ENCODE measurements at places on chromosomes 2 and 18. TPM values are rescaled to one million over a fixed set of nuclear protein-coding genes. Genes with fewer than 3 reads are reported as not detected.

The GPR55 gene
- not detected for total RNA-seq

The FKBP1B gene
- total RNA-seq: 8.4 TPM

The RNF144A gene
- 8.5 TPM for total RNA-seq

The AGAP1 gene
- total RNA-seq: 3.2 TPM

The ANKRD62 gene
- not detected for total RNA-seq

The ROCK1 gene
- total RNA-seq: 15.9 TPM

The ANKRD30BL gene
- not detected for total RNA-seq

Measured in myometrial cell (primary cell).